Occipital lobe (tissue), 3 donors: ENCODE measurements at places on chromosomes 3 and 15. TPM values are rescaled to one million over a fixed set of nuclear protein-coding genes. Genes with fewer than 3 reads are reported as not detected.

DNA sequence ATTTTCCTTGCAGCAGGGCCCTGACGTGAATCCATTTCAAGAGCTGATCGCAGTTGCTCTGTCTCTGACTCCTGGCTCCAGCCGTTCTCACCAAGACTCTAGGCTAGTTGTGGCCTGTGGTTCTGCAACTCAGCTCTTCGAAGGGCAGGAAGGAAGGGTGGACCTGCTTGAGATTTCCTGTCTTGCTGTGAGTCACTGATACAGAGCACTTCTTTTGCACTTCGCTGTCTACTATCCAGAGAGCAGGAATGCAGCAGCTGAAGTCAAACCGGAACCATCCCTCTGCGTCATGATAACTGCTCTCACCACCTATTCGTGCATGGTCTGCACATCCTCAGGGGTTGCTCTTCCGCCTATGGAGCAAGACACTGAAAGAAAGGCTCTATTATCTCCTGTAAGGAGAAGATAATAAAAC is 59.7 kb downstream of the RAP2B start:
- DNase-seq, result peak; percentile 4

Gene INKA1
- total RNA-seq, result 12.3 TPM

DNA sequence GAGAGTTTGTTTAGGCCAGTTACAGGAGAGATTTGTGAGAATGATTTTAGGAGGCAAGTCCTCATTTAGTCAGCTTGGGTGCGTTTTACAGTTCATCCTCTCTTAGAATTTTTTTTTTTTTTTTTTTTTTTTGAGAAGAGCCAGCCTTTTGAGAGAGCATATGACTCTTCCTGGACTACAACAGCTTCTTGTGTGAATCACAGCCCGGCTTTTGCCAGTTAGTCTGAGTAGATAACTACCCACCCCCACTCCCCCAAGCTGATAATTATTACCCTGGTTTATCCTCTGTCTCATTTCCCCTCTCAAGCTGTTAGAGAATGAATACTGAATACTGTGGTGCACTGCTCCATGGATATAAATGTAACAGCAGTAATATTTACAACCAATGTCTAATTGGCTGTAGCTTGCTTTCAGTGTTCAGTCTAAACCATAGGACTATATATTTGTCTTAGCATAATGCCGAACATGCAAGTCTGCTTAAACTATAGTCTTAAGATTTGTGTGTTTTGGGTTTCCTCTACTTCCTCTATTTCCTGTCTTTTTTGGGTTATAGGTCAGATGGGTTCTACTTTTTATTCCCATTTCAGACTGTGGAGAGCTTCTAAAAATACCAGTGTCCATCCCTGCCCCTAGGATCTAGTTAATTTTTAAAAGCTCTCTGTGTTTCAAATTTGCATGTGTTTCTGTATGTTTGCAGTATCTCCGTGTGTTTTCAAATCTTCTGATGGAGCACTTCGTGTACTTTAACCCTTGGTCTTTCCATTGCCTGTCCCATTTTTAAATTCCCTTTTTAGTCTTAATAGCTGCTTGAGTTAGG is 8.0 kb downstream of the CHD2 start:
- DNase-seq, result no peak

DNA sequence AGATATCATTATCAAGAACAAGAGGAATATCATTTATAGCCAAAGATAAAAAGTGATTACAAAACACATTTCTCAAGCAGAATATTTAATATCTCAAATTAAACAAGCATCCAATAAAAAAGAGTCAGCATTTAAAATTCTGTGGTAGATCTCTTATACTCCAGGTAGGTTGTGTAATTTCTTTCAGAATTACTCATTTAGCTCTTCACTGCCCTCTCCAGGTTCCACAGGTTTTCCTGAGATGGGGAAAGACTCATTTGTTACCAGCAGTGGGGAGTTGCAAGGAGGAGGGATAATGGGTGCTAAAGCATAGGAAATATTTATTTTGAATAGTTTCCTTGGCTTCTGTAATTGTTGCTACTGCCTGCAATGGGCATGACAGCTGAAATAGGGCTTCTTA is 83.1 kb upstream of the RASGRP1 start:
- no peak for DNase-seq

- DNase-seq, result no peak
These were observed 244.0 kb upstream of the TPM1 start for GRCh38 chr15:62798536-62798935.

- no peak for DNase-seq
These were observed 61.6 kb downstream of the SHQ1 start for GRCh38 chr3:72786668-72787067.

GRCh38 chr15:31485431-31485830 is 158.8 kb downstream of the KLF13 start:
- no peak for DNase-seq

- peak; percentile 22 for DNase-seq
These were observed 22.1 kb upstream of the PRR23E start for GRCh38 chr3:127170814-127171213.
